CD4-positive, alpha-beta T cell treated with Interleukin-4 for 4 hours (primary cell): ENCODE measurements at places on chromosomes 3 and 15.

DNA sequence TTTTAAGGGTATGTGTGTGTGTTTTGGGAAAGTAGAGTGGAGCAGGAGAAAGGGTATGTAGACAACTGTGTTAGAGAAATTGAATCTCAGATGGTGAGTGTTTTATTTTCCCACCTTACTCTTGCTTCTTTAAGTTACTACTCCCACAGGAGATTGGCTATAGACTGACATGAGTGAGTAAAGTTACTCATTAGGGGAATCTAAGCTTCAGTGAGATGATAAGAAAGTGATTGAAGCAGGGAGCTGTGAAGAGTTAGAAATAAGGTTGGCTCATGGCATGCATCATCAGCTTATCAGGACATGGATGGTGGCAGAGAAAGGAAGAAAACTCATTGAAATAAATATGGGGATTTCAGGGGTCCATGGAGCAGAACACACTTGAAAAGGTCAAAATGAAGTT, 88.9 kb downstream of the MBNL1 start:
- DNase-seq = no peak

DNA sequence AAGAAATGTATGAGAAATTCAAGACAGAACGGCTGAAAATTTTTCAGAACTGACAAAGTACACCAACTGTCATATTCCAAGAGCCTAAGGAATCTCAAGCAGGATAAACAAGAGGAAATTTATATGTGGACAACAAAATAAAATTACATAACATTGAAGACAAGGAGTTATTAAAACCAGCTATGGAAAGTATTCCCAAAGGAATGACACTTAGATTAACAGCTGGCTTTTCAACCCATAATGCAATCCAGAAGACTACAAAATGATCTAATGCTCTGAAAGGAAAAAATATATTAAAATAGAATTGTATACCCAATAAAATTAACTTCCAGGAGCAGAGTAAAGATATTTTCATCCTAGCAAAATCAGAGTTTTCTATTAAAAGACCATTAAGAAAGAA, 132.2 kb upstream of the BNIP2 start:
- DNase-seq = no peak

GRCh38 chr15:83653639-83654378, at the start of gene ADAMTSL3:
Gene ADAMTSL3 (plus strand): TSS chr15:83654123. CDS start chr15:83655762, 1,639 bp downstream.
- DNase-seq = no peak

DNA sequence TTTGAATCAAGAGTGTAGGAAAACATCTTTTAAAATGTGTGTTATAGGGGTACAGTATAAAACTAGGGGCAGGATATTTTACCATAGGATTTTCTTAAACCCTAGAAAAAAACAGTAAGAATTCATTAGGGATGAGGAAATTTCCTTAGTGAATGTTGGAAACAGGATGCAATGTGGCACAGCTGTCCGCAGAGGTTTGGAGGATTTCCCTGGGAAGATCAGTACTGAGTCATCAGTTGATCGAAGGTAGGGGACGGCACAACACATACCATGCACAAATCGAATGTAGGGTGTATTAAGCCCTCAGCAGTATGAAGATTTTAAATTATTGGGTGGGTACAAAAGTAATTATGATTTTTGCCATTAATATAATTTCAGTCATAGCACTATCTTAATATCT, 49.9 kb downstream of the FNDC3B start:
- DNase-seq = no peak

DNA sequence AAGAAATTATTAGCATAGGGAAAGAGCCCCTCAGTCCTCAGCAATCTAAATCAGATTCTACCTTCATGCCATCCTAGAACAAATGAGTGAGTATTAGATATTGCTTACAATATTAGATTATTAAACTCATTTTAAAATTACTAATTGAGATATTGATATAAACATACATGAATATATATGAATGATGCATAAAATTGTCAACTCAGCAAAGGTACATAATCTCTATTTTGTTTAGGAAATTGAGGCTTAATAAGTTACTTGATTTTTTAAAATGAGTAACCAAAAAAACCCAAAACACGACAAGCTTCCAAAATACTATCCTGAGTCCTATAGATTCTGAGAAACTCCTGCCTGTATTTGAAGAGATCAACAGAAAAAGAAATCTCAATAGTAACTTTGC, 297.7 kb upstream of the TMCO5A start:
- DNase-seq = no peak

GRCh38 chr3:14899993-14900618, 47.3 kb upstream of the NR2C2 start:
- DNase-seq = no peak

- no peak for DNase-seq
Measured at GRCh38 chr3:123416173-123416572, 32.7 kb downstream of the ADCY5 start.
